Activated naive CD4-positive, alpha-beta T cell treated with anti-CD3 and anti-CD28 coated beads, Interleukin-2, amount 50 U/mL, for 72 hours (primary cell): ENCODE measurements at places on chromosomes 11 and 22.

- DNase-seq: no peak
These were observed 209.5 kb downstream of the NAV2 start for GRCh38 chr11:19921976-19922688.

- no peak for DNase-seq
These were observed 16.2 kb upstream of the OR52I2 start for GRCh38 chr11:4565371-4565770.

DNA sequence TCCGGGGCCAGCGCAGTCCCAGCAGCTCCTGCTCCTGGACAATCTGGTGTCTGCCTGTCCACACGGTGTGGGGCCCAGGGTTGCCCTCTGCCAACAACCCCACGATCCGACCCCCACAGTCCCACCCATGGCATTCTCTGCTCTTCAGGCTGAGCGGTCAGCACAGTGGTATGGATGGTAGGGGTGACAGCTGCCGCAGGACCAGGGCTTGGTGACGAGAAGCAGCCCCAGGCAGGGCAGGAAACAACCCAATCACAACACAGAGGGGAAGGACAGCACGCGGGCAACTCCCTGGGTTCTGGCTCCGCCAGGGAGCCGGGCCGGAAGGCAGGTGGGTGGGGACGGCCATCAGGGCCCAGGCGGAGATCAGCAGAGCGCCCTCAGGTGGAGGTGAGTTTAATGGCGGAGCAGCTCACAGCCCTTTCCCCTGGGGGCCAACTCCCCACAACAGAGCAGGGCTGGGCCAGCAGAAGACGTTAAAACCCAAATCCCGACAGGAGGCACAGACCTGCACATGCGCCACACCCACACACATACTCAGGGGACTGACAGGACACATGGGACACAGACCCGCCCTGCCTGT is 5.3 kb upstream of the CHADL start:
- no peak for DNase-seq

GRCh38 chr22:43384863-43385262 is 27.0 kb upstream of the MPPED1 start:
- no peak for DNase-seq

DNA sequence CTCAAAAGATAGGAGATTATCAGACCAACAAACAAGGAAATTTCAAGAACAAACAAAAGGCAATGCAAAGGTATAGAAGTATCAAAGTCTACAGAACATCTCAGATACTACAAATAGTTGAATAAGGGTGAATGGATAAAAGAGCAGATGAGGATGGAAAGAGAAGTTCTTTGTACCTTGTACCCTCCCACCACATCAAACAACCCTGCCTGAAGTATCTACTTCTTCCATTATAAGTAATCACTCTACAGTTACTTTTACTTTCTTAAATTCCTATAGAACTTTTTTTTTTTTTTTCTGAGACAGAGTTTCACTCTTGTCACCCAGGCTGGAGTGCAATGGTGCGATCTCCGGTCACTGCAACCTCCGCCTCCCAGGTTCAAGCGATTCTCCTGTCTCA is 35.1 kb downstream of the MTMR2 start:
- no peak for DNase-seq
